ENCODE measurements at places on chromosomes 7 and 10.

- no peak for DNase-seq
Measured at GRCh38 chr7:5631152-5631551, 150.3 kb downstream of the RNF216 start.

GRCh38 chr7:3688842-3689241, 387.8 kb downstream of the SDK1 start:
- DNase-seq, result no peak

DNA sequence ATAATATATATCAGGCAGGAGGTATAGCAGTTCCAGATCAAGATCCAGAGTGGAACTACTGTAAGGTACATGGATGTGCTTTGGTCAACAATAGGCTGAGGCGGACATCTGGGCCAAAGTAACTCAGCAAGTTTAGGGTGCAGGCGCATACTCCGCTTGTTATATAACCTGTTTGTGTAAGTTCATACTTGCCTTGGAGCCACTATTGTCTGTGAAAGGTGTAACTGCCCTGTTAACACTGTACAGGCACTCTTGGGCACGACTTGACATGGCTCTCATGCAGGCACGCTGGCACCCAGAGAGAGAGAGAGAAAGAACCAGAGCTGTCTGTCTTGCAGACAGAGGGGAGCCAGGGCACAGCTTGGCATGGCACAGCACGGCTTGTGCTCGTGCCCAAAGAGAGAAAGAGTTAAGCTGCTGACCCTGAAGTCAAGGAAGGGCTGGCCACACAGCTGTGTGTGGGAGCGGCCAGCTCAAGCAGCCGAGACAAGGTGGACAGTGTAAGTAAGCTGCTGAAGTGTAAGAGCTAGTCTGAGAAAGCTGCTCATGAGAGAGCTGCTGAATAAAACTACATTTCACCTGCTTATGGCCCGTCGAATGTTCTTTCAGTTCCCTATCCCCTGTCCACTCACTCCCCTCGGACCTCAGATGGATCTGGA, 47.8 kb upstream of the KAT6B start:
- no peak for DNase-seq

GRCh38 chr7:105204953-105205352, 183.8 kb downstream of the SRPK2 start:
- DNase-seq, result no peak

GRCh38 chr7:155527664-155528063, 18.7 kb downstream of the CNPY1 start:
- DNase-seq, result no peak

GRCh38 chr10:75418293-75418692, 13.1 kb upstream of the LRMDA start:
- no peak for DNase-seq

DNA sequence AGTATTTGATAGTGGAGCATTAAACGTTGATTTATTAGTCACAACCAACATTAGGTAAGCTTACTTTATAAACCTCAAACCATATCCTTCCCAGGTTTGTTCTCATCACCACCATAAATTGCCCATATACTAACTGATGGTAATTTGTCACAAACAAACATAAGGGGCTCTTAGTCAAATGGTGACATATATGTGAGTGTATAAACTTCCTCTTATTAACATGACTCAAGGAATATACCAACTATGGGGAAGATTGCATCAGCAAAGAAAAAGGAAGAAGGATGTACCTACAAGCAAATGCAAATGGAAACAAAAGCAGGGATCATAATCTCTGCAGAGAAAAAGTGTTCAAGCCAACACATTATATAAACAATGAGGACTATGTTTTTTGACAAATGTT, 418.2 kb upstream of the AKR1E2 start:
- DNase-seq, result no peak

DNA sequence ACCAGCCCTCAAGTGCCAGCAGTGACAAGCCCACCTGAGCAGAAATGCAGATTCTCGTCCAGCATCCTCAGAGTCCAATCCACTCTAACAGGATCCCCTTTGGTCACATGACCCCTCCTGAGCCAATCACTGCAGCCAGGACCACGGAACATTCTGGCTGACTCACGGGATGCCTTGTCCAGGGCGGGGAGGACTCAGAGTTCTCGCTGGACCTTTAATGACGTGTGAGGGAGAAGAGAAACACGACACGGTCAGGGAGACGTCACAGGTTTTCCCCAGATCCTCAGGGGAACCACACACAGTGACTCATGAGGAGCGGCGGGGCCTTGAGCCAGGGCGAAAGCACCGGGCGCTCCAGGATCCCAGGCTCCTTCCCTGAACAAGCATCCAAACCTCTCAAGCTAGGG, 155.7 kb downstream of the PTPRN2 start:
- no peak for DNase-seq

GRCh38 chr7:391961-392524, 102.1 kb downstream of the FOXL3 start:
- DNase-seq, result no peak

Measured in CD4-positive, alpha-beta T cell treated with Interleukin-21 for 1 hour (primary cell).